Mammary epithelial cell (primary cell): ENCODE measurements at places on chromosomes 7 and 10.

- DNase-seq, result no peak
These were observed 69.4 kb upstream of the INPP5A start for GRCh38 chr10:132468216-132468615.

DNA sequence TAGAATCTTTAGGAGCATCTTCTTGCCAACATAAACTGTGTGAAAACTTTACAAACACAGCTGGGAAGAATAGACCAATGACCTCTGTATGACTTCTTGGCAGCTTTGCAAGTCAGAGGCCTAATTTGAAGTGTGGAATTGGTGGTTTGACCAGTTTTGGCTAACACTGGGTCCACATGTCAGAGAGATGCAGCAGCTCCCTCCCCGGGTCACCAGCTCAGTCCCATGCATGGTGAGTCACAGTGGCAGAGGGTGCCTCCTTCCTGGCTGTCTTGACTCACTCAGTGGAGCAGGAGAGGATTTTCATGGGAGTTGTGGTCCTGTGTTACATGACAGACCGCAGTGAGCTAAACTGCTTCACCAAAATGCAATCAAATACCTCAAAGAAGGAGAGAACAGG lies 8.2 kb upstream of the STARD3NL start:
- peak; percentile 60 for DNase-seq

DNA sequence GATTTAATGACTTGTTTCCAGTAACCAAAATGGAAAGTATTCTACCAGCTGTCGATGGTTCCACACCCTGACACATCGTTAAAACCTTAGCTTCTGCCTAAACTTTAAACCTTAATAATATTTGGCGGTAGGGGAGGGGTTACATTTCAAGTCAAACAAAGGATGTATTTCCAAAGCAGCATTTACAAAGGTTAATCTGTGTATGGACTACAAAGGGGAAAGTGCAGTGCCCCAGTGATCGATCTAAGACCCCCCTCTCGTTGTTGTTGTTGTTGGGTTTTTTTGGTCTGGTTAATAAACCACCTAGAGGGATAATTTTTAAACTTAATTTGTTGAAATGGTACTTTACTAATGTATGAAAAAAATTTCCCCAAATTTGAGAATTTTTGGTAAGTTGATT lies 1.1 kb upstream of the STEAP2 start:
- DNase-seq, result no peak

GRCh38 chr7:94239661-94240234 lies 154.9 kb upstream of the COL1A2 start:
- no peak for DNase-seq

- no peak for DNase-seq
These were observed 557.6 kb downstream of the PTPRN2 start for GRCh38 chr7:158030071-158030470.

DNA sequence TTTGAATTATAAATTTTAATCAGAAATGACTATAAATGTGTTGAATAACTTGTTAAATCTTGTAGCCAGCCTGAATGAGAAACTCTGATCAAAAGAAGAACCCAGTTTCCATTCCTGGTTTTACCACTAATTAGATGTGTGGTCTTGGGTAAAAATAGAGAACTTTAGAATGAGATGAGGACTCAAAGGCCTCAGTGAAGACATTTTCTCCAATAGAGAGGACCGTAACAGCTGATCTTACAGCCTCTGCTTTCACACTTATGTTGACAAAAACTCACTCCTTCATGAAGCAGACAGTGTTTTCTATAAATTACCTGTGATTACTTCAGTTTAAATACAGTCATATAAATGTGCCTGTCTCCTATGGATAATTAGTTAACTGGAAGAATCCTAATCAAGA lies 200.1 kb upstream of the MEOX2 start:
- no peak for DNase-seq

DNA sequence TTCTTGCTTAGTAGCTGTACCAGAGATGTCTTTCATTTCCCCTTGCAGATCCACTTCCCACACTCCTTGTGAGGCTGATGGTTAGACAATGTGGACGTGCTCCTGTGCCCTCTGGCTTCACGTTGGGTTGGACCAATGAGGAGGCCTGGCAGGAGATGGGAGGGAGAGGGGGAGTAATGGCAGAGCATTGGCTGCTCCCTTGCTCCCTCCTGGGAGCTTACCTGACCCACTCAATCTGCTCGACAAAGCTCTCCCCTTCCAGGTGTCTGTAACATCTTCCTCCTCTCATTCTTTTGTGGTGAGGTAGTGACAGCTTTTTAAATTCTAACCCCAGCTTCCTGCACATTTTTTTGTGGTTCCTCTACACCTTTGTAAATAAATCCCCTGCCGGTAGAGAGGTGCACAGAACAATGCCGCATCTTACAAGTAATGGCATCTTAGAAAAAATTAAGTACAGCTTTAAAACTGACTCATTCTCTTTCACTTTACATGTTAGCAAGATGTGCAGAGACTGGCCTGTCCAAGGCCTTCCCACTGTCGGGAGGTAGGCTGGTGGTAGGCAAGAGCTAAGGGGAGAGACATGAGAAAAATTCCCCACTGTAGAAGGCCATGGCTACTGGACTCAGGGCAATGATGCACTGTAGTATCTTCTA lies 134.3 kb downstream of the HTR7 start:
- DNase-seq, result peak; percentile 74

- DNase-seq, result no peak
These were observed 326.2 kb downstream of the RNLS start for GRCh38 chr10:88256886-88257285.

DNA sequence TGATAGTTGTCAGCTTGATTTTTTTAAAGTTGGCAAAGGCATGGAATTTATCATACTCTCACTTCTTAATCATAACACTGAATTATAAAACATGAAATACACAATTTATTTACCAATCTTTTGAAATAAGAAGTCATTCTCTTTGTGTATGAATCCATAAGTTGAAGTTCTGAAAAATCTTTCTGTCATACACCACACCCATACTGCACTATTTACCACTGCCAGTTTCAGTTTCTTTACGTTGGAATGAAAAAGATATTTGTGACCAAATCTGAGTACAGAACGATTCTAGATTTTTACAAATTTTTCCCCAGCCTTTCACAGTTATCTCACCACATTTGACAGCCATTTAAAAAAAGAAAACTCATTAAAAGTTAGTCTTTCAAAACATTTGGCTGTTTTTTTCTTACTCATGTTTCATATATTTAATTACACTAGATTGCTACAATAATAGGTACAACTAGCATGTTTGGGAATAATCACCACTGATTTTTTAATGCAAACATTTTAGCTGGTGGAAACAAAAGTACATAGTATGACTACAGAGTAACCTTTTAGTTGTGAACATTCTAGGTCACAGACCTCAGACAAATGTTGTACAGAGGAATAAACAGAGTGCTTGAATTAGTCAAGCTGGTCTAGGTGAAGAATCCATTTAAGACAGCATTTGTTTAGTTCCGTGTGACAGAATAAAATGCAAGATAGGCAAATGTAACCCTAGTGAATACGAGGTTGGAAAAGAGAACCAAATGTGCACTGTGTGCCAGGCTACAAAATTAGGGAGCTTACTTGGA lies 185.0 kb upstream of the LRRN3 start:
- no peak for DNase-seq

DNA sequence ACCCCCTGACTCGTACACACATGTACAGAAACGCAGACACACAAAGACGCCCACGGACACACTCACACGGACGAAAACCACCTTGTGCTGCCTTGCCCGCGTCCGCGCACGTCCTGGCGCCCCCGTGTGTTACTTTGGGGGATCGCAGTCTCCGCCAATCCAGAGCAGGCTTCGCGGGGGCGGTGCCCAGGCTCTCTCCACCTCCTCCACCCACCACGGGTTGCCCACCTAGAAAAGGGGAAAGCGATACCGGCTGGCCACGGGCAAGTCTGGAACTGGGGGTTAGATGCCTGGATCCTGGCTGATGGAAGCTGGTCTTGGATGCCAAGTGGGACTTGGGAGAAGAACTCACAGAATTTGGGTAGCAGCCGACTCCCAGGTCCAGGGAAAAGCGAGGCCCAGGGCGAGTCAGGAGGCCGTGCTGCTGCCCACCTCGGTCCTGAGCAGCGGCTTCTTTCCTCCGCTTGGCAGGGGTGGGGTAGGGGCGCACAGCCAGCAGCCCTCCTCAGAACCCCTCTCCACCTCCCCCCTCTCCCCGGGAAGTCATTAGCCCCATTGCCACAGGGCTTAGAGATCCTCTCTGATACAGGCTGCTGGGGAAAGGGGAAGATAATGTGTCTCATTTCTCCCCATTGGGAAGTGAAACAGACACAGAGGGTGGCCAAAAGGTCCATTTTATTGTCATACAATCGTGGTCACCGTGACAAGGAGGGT lies 4.6 kb upstream of the VGF start:
- peak; percentile 45 for DNase-seq

DNA sequence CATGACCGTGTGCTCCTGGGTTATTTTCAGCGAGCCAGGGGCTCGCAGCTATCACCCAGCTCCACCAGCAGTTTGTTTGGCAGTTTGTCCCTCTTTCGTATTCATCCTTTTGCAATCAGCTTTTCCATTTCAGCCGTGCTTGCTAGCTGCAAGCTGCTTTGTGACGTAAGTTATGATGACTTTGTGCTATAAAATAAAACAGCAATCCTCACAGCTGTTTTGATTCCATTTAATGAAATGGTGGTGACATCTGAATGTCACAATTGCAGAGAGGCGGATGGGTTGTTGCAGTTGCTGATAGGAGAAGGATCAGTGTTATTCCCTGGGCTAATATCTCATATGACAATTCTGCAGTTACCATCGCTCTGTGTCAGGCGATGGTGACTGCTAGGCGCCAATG lies 251.7 kb downstream of the SNX10 start:
- DNase-seq, result no peak

DNA sequence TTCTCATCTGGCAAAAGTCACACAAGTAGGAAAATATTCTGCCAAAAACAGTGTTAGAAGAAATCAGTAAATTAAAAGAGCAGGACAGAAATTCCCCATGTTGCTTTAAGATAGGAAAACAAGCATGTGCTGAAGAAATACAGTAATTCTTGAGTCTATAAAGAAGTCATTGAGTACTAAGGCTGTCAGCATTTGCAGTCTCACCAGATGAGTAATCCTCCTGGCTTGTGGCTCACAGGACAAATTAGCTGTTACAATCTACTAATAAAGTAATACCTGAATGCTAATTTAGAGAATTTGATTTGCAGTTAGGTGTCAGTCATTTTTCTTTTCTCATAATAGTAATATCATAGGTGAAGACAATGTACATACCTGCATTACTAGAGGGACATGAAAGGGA lies 1158.9 kb upstream of the CELF2 start:
- no peak for DNase-seq

- peak; percentile 43 for DNase-seq
These were observed 183.5 kb upstream of the INHBA start for GRCh38 chr7:41886262-41886900.
